ENCODE measurements at places on chromosomes 3 and 15.

DNA sequence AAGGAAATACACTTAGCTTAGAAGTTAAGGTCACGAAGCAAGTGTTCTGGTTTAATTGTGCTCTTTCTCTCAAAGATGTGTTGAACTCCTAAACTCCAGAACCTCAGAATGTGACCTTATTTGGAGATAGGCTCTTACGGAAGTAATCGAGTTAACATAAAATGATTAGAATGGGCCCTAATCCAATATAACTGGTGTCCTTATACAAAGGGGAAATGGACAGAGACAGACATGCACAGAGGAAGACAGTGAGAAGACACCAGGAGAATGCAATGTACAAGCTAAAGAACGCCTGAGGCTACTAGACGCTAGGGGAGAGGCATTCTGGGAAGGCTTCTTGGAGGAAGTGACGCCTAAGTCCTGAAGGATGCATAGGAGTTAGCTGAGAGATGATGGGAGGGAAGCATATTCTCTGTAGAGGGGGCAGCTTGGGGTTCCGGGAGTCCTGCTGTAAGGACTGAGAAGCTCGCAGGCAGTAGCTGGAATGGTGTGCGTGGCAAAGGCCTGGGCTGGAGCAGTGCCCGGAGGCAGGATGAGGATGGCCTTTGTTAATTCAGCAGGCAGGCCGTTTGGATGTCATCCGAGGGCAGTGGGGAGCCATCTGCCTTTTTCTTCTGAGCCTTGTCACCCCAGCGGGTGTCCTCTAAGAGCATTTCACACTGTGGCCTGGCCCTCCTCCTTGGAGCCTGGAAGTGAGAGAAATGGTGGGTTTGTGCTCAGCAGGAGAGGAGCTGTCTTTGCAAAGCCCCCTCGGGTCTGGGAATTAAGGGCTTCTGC is 513.4 kb downstream of the SHQ1 start:
- no peak for DNase-seq

- no peak for DNase-seq
Observed at GRCh38 chr15:68987676-68988075, 26.8 kb upstream of the NOX5 start.

- no peak for DNase-seq
Observed at GRCh38 chr3:197874064-197874463, 75.9 kb upstream of the RPL35A start.

GRCh38 chr3:156957715-156958114 is 131.6 kb downstream of the LEKR1 start:
- DNase-seq = no peak

- no peak for DNase-seq
Observed at GRCh38 chr15:100186960-100187359, 154.8 kb downstream of the ADAMTS17 start.

DNA sequence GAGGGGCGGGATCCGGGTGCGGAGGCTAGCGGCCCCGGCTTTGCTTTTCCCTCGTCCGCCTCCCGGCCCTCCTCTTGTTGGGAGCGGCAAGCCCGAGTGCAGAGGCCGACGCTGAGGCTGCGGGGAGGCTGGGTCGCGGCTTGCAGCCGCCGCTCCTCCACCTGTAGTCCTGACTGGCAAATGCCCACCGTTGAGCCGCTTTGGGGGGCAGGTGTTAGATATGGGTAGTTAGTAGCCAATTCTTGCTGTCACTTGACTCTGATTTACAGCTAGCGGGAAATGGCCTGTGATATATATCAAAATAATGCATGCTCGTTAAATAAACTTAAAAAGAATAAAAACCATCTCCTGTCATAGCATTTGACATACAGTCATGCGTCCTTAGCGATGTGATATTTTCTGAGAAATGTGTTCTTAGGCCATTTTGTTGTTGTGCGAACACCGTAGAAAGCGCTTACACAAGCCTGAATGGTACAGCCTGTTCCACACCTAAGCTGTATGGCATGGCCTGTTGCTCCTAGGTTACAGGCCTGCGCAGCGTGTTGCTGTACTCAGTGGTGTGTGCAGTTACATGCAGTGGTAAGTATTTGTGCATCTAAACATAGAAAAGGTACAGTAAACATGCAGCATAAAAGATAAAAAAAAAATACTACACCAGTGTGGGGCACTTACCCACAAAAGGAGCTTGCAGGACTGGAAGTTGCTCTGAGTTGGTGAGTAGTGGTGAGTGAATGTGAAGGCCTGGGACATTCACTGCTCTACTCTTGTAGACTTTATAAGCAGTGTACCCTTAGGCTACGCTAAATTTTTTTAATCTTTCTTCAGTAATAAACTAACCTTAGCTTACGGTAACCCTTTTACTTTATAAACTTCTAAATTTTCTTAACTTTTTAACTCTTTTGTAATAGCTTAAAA is 873 bp downstream of the CAPN7 start:
- no peak for DNase-seq

- DNase-seq = no peak
Observed at GRCh38 chr3:54374214-54374852, 252.0 kb downstream of the CACNA2D3 start.

GRCh38 chr3:14837878-14838258 is 19.1 kb downstream of the FGD5 start:
- DNase-seq = no peak

GRCh38 chr3:143674100-143674968 is 173.9 kb downstream of the SLC9A9 start:
- DNase-seq = peak; percentile 36

DNA sequence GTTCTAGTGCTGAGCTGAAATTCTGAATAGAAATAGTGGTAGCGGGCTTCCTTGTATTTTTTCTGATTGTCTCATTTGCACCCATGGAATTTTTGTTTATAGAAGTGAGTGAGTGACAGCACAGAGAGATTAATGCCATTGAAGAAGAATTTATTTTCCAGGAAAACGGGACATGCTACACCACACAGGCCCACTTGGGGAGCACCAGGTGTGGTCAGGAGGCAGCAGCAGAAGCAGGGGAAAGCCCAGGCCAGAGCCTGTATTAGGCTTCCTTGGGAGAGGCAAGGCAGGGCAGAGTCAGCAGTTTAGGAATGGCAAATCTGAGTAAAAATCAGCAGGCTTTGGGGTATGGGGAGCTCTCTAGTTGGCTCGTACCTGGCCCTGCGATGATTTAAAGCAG is 88.4 kb upstream of the ATP11B start:
- DNase-seq = no peak

GRCh38 chr15:88269356-88270062 is 13.0 kb upstream of the NTRK3 start:
- no peak for DNase-seq

GRCh38 chr15:51775967-51776816 is 24.8 kb downstream of the TMOD2 start:
- DNase-seq = peak; percentile 15

DNA sequence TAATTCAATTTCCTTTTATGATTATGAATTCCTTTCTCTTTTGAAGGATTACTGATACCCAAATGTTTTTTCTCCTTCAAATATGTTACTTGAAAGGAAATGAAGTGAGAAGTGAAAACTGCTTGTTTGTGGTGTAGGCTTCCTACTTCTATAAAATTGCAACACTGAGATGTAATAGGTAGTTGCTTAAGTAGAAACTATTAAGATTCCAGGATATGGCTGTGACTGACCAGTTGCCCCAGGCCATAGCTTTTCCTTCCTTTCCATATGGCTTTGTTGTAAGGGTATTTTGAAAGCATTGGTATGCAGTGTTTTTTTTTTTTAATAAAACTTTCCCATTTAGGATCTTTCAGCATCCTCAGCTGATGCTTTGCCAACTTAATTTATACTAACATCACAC is 28.5 kb downstream of the DNAJC13 start:
- DNase-seq = no peak

DNA sequence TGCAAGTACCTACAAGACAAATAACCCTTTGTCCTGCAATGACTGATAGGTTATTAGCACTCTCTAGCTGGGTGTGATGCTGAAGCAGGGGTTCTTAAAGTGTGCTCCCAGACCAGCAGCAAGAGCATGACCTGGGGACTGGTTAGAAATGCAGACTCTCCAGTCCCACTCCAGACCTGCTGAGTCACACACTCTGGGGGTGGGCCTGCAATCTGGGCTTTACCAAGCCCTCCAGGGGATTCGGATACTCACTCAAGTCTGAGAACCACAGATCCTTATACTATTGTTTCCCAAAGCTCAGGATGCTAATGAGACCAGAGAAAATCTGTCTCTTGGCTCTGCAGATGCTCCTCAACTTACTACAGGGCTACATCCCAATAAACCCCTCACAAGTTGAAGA is 142.1 kb upstream of the RAD18 start:
- no peak for DNase-seq

- no peak for DNase-seq
Observed at GRCh38 chr3:46076606-46077005, 49.3 kb upstream of the XCR1 start.

GRCh38 chr3:76942101-76942500 is 97.8 kb upstream of the ROBO2 start:
- DNase-seq = no peak

DNA sequence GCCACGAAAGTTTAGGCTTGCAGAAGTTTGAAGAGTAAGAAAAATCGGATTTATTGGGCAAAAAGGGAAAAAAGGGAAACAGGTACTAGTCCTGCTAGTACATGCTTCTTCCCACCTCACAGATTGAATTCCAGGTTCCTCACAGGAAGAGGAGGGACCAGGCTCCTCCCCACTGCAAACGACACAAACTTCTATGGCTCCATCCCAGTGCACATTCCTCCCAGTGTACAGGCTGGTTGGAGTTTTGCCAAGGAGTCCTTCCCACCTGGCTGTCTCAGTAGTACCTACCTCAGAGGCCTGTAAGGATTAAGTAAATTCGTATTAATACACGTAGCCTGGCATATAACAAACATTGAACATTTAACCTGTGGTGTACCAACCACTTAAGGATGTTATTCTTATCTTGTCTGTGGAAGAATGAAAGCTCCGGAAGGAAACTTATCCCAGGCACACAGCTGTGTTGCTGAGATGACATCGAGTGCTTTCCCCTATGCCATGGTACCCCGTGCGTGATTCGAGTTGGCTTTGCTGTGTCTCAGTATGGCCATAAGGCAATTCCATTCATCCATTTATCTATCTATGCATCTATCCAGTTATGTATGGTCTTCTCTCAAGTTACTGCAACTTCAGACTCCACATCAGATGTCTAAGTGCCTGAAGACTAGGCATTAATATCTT is 294.3 kb downstream of the LRTM1 start:
- no peak for DNase-seq

DNA sequence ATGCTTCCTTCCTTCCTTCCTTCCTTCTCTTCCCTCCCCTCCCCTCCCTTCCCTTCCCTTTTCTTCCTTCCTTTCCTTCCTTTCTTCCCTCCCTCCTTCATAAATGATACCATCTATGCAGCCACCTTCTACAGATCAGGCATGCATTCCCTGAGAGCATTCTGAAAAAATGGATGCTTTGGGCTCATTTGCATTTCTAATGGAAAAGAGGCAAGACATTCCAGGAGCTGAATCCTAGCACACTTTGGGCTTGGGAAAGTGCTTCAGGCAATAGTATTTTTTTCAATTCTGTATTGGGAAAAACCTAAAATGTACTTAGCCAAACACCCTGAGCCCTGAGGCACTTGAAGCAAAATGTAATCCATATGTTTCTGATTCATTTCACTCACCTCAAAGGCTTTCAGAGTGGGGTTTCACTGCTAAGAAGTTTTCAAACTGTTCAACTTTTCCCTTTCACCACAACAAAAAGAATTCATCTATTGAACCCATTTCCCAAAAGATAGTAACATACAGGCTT is 220.1 kb upstream of the RORA start:
- no peak for DNase-seq

DNA sequence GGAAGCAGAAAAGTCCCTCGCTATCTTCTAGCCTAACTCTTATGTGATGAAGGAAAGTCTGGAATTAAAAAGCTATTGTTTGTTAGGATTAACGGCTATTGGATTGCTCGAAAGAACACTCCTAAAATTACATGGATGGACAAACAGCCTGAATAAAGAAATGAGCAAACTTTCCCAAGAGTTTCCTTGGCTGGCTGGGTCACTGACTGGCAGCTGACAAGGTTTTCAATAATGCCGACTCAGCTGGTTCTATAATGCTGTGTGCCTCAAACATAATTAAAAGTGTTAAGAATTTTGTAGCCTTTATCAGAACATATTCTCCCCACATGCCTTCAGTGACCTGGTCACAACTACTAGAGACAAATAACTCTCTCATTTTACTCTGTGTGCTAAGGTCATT is 142.9 kb upstream of the ADAMTS9 start:
- no peak for DNase-seq

DNA sequence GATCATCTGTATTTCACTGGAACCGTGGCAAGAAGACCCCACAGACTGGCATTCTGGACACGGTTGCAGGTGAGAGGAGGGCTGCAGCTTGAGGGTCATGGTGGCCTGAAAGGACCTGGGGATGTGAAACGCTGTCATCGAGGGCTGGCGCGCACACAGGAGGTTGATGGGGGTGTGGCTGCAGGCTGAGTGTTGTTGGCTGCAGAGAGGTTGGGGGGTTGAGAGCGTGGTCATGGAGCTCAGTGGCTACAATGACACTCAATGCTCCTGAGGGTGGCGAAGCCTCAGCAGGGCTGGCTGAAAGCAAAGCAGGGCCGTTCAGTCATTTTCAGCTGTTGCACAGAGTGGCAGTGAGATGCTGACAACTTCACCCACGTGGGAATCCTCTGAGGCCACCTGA is 21.0 kb downstream of the CPN2 start:
- no peak for DNase-seq

GRCh38 chr3:29764041-29764440 is 483.2 kb downstream of the RBMS3 start:
- no peak for DNase-seq

- DNase-seq = no peak
Observed at GRCh38 chr3:30502051-30502741, 104.2 kb upstream of the TGFBR2 start.

DNA sequence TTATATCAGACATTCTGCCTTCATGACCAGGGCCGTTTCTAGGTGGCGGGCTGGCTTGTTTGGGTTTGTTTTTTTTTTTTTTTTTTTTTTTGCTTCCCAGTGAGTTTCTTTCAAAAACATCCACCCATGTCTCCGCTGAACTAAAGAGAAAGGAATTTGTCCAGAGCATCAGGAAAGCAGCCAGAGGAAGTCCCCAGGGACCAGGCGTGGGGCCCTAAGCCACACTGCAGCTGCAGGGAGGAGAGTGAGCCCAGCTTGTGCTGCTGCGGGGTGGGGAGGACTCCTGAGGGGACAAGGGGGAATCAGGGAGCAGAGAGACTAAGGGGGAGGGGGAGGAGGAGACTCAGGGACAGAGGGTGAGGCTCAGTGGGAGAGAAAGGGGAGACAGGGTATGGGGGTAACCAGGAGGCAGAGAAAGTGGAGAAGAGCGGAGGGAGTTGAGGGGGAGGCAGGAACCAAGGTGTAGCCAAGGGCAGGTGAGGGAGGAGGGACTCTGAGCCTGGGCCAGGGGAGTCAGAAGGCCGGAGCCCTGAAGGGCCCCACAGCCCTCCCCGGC is 49.5 kb downstream of the CYP11A1 start:
- no peak for DNase-seq

DNA sequence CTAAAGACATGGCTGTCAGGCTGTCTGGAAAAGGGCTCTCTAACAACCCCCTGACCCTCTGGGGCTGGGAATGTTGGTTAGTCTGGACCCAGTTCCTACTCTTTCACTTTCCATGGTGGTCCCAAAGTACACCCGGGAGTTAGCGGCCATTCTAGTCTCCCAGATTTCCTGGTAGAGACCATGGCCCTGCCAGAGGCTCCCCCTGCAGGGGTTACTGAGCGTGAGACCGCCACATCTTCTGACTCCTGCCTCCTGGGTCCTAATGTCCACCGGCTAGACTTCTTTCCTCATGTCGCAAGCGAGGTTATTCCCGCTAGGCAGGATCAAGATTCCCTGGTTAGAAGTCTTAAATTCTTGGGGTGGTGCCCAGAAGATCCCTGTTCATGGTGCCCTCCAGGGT is 540.0 kb upstream of the ROBO1 start:
- DNase-seq = no peak

- DNase-seq = no peak
Observed at GRCh38 chr15:83106994-83107840, at the start of gene TM6SF1. TSS of gene TM6SF1 (plus strand) at chr15:83107645. CDS start at chr15:83107681, 36 bp downstream.
